ENCODE measurements at places on chromosomes 3 and 15.

DNA sequence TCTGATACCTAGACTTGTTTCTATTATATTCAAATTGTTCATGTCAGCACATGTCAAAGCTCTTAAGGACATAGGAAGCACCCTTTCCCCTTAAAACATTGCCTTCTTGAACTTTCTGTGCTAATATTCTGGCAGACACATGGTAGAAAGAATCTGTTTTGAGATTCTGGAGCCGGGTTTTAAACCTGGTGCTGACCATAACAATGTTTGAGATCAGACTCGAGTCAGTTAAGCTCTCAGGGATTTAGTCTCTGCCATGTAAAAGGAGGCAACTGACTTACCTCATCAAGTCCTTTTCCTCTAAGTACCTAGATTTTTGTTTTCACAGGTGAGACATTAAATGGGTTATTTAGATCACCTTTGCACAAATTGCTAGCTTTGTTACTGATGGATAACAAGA lies 38.9 kb downstream of the RBMS3 start:
- DNase-seq = no peak

DNA sequence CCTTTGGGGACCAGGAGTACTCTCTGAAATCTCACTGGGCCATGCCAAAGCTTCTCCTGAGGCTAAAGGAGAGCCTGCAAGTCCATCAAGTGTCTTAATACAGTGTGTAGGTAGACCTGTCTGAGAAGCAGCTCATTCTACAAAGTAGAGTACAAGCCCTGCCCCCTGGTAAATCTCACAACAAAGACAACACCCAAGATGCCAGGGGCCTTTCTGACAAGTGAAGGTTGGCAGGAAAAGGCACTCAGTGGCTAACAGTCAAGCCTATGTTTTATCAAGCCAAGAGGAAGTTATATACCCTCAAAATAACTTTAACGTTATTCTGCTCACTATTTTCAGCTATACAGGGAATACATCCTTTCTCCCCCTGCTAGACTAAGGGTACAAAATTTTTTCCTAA lies 58.3 kb downstream of the NMNAT3 start:
- DNase-seq = no peak

- no peak for DNase-seq
Observed at GRCh38 chr3:44568561-44568960, 13.6 kb downstream of the ZKSCAN7 start.

DNA sequence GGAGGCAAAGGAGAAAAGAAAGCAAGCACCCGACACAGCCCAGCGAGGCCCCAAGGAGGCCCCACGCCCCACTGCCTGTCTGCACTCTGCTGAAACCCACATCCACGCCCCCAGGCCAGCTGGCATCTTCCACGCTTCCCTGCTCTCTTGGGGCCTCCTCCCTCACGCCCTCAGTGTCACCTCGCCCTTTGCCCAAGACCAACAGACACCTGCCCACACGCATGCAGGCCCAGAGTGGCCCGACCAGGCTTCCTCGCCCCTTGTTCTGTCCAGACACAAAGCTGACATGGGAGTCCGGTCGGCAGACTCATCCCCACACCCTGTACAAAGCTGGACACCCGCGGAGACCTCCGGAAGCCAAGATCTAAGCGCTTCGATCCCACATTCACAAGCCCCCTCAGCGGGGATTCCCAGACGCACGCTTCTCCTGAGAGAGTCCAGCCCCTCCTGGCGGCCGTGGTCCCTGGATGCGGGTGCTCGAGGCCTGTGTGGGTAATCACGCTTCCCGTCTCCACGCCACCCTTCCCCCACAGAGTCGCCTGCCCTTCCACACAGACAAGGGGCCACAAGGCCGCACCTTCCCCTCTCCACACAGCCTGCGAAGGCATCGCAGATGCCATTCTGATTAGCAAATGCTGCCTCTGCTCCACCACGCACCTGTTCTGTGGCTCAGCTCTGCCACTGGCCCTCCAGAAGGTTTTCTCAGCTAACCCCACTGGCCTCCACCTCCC lies 176.6 kb downstream of the XXYLT1 start:
- DNase-seq = no peak

GRCh38 chr3:133181392-133182150 lies 143.4 kb downstream of the TMEM108 start:
- no peak for DNase-seq

- DNase-seq = no peak
Observed at GRCh38 chr15:45112591-45113379, 1.2 kb downstream of the DUOX2 start.

DNA sequence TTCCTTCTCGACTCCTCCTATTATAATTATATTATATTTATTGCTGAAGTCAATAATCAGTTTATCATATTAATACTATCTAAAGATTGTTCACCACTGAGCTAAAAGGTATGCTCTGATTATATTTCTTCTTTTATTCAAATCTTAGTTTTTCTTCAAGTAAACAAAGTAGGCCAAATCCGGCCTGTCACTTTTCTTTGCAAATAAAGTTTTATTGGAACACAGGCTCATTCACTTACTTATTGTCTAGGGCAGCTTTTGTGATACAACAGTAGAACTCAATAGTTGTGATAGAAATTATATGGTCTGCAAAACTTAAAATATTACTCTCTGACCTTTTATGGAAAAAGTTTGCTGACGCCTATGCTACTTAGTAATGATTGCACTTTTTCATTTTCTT lies 92.4 kb upstream of the DNAJC19 start:
- DNase-seq = no peak

DNA sequence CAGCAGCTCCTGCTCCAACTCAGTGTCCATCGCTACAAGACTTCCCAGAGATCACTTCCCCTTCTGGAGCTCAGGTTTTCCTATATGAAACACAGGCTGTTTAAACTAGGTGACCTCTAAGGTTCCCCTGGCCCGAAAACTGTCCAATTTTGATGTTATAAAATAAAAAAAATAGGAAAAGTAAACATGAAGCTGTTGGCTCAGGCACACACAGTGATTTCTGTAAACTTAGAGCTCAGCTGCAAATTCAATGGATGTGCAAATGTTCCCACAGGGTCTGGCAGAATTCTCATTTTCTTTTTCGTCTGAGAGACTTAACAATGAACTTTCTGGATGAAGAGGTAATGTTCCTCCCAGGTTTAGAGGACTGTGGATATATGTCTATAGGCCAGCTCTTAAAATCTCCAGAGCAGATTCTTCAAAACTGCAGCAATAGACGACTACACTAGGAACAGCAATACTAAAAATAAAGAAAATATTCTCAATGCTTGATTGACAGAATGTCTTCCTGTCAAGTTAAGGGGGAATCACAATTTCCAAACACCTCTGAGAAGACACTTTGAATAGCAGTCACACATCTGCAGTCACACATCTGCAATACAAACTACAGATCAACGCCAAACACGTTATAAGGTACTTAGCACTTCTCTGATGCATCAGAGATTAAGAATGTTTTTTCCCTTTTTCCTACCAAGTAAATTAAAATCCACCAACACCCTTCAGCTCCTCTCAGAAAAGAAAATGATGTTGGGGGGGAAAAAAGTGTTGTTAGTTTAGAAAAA lies 2.8 kb downstream of the NUP210 start:
- no peak for DNase-seq

GRCh38 chr15:23594252-23594770 lies 28.8 kb downstream of the MKRN3 start:
- DNase-seq = no peak

DNA sequence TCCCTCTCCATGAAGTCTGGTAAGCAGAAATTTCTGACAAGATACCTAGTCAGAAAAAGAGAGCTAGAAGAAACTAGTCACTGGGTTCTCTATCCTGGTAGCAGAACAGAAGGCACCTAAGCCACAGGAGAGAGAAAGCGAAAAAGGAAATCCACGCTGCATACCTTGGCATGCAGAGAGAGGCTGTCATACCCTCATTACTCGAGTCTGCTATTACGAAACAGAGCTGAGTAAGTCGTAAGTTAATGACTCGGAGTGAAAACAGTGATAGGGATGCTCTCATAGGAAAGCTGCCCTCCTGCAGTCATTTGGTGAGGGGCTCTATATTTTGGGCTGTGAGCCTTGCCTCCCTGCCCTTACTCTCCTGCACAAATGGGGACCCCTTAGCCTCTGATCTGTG lies 16.2 kb downstream of the CLRN1 start:
- DNase-seq = no peak

GRCh38 chr3:111720681-111721380 lies 125.7 kb upstream of the ZBED2 start:
- no peak for DNase-seq

- DNase-seq = no peak
Observed at GRCh38 chr3:106683953-106684620, 693.2 kb upstream of the CCDC54 start.

DNA sequence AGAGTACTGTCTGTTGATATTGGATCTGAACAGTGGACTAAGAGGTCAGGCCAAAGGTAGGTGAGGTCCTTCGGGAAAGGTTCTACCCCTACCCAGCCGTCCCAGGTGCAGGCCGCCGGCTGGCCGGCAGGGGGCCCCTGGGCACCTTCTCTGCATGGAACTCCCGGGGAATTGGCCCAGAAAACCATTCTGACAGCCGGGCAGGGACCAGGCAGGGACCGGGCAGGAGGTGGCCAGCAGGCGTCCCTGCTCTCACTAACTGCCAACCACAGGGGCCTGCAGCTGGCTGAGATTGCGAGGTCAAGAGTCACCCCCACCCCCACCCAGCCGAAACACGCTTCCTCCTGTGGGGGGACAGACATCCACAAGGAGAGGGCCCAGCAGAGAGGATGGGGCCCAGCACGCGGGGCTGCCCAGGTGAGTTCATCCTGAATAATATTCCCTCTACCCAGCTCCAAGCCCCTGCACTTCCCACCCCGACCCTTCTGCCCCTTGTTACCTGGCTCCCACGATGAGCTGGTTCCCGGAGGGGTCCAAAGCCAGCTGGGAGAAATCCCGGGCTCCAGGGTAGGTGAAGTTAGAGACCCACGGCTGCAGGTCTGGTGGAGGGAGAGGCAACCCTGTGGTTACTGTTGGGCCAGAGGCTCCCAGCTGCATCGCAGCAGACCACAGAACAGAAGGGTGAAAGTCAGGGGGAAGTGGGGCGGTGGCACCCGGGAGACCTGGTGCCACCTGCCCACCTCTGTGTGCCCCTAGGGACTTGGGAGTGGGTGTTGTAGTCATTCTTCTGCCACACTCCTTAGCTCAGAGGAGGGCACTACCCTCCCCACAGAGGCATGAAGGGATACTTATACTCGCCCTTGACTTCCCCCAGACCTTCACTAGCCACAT lies 84.4 kb downstream of the SEMA5B start:
- DNase-seq = peak; percentile 15

DNA sequence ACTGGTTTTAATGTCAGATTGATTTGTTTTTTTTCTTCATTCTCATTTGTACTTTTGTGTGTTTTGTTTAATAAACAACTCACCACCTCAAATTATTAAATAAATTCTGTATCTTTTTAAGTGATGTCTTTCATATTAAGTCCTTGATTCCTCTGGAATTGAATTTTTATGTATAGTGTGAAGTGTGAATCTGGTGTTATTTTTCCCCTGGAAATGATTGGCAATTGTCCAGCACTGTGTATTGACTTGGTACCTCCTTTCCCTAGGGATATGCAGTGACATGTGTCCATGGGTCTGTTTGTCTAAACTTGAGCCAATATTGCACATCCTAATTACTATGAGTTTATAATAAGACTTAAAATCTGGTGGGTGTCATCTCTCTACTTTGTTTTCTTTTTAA lies 2.1 kb downstream of the RNU5B-1 start:
- DNase-seq = no peak

DNA sequence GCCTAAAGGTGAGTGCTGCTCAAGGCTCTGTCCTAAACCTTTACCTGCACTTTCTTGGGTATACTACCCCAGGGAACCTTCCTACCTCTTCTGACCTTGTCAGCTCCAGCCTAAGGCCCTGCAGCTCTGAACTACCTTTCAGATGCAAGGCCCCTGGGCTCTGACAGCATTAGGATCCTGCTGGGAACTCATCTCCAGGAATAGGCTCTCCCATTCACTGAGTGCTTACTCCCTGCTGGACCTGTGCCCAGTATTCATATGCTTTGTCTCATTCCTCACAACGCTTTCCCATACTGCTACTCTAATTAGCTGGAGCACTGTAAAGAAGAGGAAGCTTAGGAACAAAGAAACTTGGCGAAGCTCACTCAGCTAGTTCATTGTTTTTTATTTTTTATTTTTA lies 53.8 kb upstream of the RAB6B start:
- no peak for DNase-seq

- no peak for DNase-seq
Observed at GRCh38 chr15:48875241-48875960, 2.5 kb upstream of the EID1 start.
